AG04450 (cell line): ENCODE measurements at places on chromosomes 4 and X. TPM values are rescaled to one million over a fixed set of nuclear protein-coding genes. Genes with fewer than 3 reads are reported as not detected.

DNA sequence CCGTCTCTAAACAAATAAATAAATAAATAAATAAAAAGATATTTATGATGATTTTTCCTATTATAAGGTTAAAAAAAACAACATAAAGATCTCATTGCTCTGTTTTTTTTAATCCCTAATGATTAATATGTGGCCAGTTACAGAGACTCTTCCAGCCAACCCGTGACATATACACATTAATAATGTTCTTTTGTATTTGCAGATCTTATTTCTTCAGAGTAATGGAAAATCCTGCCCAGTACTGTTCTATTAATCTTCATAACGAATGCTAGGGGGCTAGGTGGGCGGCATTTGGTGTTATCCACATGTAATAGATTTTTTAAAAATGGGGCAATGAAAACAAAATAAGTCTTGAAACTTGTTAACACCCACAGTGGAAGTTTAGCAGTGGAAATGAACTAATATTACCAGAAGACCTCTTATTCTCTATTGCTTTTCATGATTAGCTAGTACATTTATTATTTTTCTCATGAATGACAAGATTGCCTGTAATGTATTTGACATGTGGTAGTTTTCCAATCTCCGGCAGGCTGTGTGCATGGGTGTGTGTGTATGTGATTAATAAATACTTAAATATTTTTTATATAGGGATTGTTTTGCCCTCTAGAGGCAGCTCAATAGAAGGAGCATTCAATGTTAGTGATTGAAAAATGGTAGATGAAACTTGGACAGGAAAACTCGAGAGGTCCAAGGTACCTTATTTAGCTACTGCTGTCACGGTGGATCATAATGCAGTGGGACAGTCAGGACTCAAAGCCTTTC, 457.4 kb downstream of the IL1RAPL1 start:
- no peak for DNase-seq

GRCh38 chr4:13705521-13706041, 78.1 kb upstream of the BOD1L1 start:
- DNase-seq, result no peak

- DNase-seq, result peak; percentile 11
Observed at GRCh38 chr4:137083571-137084135, 448.6 kb downstream of the PCDH18 start.

DNA sequence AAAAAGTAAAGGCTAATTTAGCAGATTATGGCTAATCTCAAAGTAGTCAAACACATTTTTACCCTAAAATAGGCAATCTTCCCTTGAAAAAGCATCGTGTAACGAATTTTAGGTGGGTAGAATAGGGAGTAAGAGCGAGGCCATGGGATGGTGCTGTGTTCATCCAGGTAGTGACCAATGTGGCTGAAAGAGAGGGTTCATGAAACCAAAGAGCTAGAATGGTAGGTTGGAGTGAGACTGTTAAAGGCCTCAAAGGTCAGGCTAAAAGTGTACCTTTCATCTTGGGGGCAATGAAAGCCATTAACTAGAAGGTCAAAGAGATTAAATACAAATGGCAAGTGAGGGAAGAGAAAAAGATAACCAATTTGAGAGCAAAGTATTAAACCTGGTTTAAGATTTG, 23.6 kb downstream of the EIF4E start:
- DNase-seq, result no peak

GRCh38 chr4:121788896-121789295, 12.2 kb upstream of the EXOSC9 start:
- no peak for DNase-seq

- DNase-seq, result no peak
Observed at GRCh38 chr4:72207196-72207595, 175.4 kb downstream of the NPFFR2 start.

- DNase-seq, result no peak
Observed at GRCh38 chrX:129938081-129938480, 32.1 kb downstream of the UTP14A start.

DNA sequence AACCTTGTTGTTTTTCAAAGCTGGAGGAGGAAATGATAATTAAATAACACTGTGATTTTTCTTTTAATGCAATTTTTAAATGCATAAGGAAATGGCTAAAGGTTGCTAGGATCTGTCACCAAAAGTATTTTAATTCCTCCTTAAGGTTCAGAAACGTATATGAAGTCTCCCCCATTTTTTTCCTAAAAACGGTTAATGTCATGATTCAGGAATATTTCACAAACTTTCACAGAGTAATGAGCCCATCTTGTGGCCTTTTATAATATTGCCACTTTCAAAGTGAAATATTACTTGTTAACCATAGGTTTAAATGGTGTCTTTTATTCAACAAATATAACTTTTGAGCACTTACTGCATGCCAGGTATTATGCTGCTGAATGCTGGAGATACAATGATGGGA, 99.5 kb upstream of the USP38 start:
- no peak for DNase-seq

SPANXN4 gene
- polyA plus RNA-seq, result not detected in 2 replicates

DNA sequence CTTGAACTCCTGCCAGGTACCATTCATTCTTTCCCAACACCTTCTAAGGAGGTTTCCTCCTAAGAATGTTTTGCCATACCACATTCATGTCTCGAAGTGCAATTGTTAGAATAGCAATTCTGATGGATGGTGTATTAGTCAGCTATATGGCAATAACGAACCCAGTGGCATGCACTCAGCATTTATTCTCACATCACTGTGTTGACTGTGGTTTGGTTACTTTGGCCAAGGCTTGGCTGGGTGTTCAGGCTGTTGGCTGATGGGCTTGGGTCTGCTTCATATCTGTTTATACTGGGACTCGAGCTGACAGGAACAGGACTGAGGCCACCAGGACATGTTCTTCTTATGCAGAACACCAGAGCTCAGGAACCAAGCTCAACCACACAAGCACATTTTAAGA, 31.7 kb downstream of the PSAPL1 start:
- no peak for DNase-seq

TASL gene
- polyA plus RNA-seq, result not detected in 2 replicates

BANK1 gene
- 0.25 and 0.53 TPM in 2 replicates for polyA plus RNA-seq
